ENCODE measurements at places on chromosomes 7 and 10.

- DNase-seq, result no peak
Measured at GRCh38 chr7:120320218-120320961, 47.4 kb downstream of the KCND2 start.

DNA sequence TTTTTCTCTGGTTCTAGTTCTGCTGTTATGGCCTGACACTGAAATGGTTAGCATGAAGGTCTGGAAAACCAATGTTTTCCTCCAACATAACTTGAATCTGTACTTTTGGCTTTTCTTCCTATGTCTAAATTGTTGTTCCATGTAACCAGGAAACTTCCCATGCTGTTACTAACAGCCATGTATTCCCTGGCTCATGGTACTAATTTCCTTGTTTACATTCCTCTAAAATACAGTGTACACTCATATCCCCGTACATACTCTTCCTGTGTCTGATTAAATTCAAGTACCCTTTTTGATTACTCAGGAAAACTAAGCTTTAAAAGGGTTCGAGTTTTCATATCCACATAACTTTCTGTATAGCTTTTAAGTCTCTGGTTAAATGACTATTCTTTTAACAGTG, 12.3 kb upstream of the ACSM6 start:
- no peak for DNase-seq

GRCh38 chr10:18699849-18700840, 40.9 kb downstream of the ARL5B start:
- DNase-seq, result no peak

GRCh38 chr7:101162551-101163278, 2.7 kb downstream of the VGF start:
- no peak for DNase-seq

DNA sequence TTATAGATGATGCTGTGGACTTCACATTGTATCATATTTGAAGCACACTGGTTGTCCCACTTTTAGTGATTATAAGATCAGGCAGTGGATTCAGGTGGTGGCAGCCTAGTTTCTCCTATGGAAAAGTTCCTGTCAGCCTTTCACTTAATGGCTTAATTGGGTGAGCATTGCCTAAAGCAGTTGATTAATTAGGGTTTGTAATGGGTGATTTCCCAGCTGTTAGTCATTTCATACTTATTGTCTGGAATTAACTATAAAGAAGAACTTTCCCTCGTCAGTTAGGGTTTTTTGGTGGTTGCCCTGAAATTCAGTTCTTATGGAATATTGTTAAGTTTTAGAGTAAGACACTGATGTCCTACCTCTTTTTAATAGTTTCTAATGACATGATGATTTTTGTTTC, 78.8 kb downstream of the SLC25A40 start:
- no peak for DNase-seq

DNA sequence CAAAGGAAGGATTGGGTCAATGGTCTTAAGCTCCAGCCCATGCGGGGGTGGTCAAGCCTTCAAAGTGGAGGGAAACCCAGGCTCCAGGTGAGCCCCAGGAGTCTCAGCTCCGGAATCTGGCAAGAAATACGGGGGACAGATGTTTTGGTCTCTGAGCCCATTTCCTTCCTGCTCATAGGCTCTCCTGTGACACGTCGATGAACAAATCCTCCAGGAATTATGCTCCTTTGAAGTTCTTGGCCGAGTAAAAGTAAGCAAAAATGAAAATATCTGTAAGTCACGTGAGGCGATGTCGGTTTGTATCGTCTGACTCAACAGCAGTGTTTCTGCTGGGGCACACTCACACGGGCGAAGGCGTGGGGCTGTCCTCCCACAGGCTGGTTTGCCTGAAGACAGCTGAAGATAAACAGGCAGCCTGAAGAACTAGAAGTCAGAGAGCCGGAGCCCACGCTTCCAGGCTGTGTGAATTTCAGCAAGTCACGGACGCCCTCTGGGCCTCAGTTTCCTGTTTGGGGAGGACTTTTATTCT, 52.6 kb upstream of the SMNDC1 start:
- peak; percentile 54 for DNase-seq

- no peak for DNase-seq
Measured at GRCh38 chr7:69840248-69840647, 242.0 kb downstream of the AUTS2 start.

GRCh38 chr10:24206926-24207325, 2.0 kb upstream of the KIAA1217 start:
- DNase-seq, result no peak

GRCh38 chr10:130989670-130990232, 321.8 kb downstream of the TCERG1L start:
- no peak for DNase-seq

DNA sequence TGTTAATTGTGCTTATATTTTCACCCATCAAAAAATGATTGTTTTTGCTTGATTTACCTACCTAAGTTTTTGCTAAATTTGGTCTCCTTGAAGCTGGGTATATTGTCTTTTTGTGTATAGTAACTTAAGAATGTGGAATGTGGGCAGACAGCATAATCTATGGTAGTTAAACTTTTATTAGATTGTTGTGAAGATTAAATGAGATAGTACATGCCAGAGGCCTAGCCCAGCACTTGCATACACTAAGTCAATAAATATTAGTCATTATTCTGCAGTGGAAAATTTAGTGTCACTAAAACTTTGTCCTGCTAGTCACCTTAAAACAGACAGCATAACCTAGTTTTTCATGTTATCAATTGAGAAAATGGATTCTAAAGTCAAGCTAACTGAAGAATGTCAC, 19.3 kb upstream of the RPA3 start:
- DNase-seq, result no peak

DNA sequence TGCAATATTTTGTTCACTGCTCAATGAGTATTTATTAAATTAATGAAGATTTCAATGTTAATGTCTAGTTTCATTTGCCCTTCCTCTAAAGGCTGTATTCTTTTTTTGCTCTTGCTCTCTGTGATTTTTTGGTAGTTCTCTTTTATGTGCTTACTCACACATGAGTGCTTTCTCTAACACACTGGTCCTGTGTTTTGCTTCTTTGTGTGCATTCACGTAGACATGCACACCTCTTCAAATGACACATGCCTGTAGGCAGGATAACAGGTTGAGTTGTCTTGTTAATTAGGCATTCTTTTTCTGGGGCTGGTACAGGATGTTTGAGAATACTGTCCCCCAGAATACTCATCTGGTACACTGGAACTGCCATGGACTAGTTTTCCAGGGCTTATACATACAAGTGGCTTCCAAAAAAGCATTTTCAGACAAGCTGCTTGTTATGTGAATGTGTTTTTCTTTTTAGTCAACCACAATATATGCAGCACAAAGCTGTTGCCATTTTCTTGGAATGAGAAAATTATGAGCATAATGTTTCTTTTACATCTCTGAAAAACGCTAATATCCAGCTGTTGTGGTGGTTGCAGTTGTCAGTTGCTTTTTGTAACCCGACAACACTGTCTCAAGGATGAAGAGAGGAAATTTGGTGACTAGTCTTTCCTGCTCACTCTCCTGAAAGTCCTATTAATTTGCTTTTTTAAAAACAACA, 416.4 kb downstream of the AUTS2 start:
- DNase-seq, result no peak

DNA sequence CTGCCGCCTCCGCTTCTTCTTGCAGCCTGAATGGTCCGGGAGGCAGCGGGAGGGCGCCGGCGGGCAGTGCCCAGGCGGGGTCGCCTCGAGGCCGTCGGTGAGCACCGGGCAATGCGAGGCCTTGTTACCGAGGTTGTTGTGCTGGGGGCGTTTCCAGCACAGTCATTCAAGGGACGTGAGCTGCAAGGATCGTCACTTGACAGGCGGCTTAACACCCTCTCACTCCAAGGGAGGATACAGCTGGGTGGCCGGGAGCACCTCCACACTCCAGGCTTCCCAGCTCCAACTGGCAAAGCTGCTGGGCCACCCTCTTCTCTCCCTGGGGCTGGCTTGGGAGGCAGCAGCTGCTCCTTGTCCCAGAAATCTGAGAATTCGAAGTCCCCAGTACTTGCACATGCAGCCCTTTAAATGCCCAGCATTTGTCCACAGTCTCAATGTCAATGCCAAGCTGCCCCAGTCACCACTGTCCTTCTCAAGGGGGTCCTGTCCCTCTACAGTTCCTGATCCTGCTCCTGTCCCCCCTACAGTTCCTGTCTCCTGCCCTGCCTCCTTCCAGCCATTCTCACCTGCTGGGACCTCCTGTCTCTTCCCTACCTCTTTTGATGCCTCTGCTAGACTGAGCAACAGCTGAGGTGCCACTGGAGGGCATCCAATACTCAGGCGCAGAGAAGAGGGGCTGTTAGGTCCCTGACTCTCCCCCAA, 4.4 kb upstream of the HOXA11 start:
- DNase-seq, result no peak

DNA sequence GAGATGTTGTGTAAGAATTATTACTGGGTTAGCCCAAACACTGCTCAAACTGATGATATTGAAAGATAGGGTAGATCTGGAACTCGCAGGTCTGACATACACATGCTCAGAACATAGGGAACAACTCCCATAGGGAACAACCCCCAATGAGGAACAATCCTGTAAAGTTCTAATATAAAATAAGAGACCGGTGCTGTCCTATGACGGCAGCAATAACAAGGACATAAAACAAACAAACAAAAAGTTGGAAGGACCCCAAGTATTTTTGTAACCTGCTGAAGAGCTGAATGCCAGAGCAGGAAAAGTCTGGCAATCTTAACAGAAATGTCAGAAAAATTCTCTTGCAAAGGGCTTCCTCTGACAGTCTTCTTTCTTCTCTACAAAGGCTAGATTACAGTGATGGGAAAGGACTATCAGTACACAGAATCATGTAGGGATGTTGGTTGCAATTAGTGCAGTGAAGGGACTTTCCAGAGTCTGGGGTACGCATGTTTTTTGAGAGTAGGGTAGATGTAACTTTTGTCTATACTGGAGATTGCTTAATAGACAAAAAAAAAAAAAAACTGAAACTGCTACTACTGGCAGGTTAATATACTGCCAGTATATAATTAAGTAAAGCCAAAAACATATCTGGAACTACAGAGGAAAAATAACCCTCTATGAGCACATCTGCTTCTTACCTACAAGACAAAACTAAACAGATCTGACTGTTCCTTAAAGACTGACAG, 35.5 kb downstream of the IDE start:
- no peak for DNase-seq

DNA sequence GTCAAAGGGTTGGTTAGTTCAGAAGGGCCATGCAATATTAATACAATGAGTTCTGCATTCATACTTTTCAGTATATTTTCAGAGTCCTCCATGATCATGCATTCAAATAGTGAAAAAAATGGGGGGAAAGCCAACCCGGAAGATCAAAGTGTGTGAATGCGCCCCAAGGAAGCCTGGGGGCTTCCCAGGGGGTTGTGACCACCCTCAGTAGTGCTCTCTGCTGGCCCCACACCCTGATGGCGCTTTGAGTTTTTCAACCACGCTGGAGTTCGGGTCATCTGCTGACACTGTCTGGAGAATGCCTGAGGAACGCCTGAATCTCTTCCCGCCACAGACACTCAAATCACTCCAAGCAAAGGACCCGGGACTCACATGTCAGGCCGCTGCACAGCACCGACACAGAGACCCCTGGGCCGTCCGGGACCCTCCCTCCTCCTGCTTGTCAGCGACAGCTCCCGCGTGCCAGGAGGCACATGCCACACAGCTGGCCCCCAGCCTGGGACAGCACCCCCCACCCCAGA, 1.0 kb downstream of the TNS3 start:
- no peak for DNase-seq

DNA sequence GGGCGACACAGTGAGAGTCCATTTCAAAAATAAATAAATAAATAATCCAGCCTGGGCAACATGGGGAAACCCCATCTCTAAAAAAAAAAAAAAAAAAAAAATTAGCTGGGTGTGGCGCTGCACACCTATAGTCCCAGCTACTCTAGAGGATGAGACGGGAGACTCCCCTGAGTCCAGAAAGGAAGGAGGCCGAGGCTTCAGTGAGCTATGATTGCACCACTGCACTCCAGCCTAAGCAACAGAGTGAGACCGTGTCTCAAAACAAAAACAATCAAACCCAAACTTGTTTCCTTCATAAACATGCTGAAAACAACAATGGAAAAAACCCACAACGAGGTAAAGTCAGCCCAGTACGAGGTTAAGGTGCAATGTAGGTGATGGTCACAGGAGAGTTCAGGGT, 1.2 kb downstream of the COX19 start:
- no peak for DNase-seq
